CD4-positive, alpha-beta T cell treated with Interleukin-15 for 1 hour (primary cell): ENCODE measurements at places on chromosomes 2 and 18.

DNA sequence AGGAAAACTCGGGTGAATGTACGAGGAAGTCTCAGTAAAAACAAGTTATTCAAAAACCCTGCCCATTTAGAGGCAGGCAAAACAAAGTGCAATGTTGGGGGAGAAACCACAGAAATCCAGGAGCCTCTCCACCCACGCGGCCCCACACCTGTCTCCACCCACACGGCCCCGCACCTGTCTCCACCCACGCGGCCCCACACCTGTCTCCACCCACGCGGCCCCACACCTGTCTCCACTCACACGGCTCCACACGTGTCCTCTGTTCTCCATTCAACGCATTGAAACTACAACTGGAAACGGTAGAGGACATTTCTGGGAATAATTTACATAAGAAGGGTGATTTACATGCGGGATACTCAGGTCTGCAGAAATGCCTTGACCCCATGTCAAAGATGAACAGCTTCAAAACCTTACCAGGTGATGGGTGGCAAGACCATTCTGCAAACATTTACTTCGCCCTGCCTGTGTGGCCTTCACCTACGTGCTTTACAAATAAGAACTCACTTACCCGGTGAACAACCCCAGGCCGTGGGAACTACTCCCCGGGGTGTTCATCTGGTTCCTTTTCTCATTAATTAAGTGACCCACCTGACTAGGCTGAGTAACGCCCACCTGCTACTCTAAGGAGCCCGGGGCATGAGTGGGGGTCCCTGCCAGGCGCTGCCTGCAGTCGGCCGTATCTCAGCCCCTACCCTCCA is 100.4 kb downstream of the EIPR1 start:
- no peak for DNase-seq

GRCh38 chr2:237700512-237701032 is 73.2 kb downstream of the LRRFIP1 start:
- DNase-seq = peak; percentile 88

- no peak for DNase-seq
These were observed 10.8 kb downstream of the FOSL2 start for GRCh38 chr2:28403370-28403956.

DNA sequence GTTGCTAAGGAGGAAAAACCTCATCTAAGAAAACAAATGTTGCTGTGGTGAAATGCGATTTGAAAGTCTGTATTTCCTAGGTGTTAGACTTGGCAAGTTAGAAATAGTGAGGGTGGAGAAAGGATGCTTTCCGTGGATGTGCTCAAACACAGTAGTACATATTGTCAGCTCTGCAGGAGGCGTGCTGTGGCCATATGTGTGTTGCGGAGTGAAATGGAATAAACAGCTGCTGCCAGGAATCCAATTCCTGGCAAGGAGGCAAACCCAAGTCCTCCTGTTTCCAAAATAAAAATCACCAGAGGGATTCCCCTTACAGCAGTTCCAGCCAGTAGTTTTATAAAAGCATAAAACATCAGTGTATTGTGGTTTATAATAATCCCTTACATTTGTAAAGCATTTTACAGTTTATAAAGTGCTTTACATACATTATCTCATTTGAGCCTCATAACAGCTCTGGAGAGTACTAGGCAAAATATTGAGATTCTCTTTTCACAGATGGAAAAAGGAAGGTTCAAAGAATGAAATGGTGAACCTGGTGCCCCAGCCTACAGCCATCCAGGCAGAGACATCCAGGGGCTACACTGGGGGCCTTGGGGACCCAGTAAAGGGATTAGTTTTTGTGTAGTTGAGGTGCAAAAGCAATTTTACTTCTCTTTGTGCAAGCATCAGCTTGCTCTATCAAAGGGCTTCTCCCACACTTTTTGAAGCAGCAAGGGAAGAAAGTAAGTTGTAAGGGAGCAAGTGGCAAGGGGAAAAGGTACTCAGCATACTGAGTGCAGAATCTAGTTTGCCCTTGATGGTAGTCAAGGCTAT is 206.0 kb downstream of the AGPS start:
- DNase-seq = no peak

GRCh38 chr2:150212722-150213171 is 274.7 kb downstream of the RND3 start:
- no peak for DNase-seq

GRCh38 chr2:223972656-223973102 is 15.4 kb downstream of the MRPL44 start:
- DNase-seq = no peak

DNA sequence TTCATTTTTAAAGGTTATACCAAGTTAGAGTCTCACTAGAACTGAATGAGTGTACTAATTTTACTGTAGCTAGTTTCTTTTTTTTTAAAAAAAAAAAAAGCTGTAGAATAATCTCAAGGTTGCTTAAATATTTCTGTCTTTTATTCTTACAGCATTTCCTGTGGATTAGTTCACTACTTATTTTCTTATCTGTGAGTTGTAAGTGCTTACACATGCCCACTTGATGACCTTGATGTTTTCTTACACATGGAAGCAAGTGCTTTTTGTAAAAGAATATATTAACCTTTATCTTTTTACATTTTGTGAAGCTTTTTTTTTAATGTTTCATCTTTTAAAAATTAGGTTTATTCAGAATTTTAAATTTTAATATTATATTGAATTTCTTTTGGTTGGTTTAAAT is 57.8 kb downstream of the MSH2 start:
- DNase-seq = no peak
